ENCODE measurements at places on chromosomes 4 and X.

- no peak for DNase-seq
Measured at GRCh38 chr4:141771889-141772830, 135.8 kb downstream of the IL15 start.

DNA sequence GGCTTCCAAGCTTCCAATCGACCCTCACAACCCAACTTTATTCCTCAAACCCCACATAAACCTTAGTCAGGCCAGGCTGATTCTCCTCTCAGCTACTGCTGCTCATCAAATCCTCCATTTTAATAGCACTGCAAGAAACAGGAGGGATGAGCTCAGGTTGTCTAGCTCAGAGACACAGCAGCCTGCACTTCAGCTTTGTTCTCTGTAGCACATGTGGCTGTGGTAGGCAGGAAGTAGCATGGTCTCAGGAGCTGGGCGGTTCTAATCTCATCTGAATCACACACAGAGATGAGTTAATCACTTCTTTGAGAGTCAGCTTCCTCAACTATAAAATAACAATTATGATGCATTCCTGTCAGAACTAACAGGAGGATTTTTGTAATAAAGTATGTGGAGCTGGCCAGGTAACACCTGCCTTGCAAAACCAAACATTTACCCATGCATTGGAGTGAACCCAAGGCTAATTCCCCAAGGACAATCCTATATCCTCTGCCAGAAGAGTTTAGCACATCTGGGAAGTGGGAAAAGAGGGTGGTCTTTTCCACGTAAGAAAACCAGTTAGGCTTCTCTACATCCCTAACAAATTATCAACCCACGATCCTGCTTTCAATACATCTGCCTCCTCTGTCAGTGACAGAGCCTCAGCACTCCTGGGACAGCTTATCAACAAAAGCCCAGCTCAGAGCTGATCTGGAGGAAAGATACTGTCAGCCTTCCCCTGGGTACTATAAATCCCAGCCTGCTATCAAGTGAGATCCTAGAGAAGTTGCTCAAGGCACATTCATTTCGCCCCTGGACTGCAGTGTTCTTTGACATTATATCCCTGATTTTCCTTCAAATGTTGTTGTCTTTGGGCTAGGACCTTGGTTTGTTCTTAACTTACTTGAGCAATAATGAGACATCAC is 32.8 kb downstream of the ELOVL6 start:
- DNase-seq, result no peak

GRCh38 chr4:185566972-185567371 is 31.7 kb upstream of the PDLIM3 start:
- peak; percentile 79 for DNase-seq

DNA sequence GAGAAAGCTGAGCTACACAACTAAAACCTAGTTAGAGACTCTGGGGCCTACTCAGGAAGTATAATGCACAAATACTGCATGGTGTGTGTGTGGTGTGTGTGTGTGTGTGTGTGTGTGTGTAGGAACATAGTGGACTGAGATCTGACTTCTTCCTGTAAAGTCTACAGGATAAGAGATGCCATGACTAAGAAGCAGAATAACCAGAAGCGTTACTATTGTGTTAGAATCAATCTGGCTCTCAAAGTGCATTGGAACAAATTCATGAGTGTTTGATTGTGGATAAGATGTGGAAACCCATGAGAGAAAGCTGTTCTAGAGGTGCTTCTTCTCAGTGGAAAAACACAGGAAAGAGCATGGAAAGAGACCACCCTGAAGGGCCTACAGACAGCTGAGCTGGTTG is 302.1 kb downstream of the INPP4B start:
- DNase-seq, result no peak

DNA sequence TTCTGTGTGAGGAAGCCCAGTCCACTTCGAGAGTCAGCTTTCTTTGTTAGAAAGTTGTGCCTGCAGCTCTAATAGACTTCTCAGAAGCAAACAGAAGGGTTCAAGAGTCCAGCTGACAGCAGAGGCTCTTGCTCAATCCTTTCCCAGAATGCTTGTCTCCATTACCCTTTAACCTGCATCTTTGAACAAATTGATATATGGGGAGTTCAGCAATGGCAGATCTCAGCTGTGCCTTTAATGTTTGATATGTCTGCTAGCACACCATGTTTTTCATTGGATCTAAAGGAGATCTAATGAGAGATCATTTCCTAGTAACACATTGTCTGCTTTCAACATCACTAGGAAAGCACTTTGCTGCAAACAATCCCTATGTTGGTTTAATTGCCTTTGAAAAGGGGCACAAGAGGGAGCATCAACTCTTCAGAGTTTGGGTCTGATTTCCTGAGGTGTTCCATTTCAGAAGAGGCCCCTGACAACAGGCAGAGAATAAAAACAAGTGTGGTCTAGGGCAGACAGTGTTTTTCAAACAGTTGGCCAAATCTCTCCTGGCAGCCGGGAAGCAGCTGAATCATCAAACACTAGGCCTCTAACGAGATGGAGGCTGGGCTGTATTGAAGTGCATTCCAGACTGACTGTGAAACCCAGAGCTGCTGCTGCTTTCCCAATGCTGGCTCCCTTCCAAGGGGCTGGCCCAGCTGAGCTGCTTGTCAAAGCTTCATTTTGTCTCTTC is 55.5 kb downstream of the LUZP4 start:
- peak; percentile 94 for DNase-seq

DNA sequence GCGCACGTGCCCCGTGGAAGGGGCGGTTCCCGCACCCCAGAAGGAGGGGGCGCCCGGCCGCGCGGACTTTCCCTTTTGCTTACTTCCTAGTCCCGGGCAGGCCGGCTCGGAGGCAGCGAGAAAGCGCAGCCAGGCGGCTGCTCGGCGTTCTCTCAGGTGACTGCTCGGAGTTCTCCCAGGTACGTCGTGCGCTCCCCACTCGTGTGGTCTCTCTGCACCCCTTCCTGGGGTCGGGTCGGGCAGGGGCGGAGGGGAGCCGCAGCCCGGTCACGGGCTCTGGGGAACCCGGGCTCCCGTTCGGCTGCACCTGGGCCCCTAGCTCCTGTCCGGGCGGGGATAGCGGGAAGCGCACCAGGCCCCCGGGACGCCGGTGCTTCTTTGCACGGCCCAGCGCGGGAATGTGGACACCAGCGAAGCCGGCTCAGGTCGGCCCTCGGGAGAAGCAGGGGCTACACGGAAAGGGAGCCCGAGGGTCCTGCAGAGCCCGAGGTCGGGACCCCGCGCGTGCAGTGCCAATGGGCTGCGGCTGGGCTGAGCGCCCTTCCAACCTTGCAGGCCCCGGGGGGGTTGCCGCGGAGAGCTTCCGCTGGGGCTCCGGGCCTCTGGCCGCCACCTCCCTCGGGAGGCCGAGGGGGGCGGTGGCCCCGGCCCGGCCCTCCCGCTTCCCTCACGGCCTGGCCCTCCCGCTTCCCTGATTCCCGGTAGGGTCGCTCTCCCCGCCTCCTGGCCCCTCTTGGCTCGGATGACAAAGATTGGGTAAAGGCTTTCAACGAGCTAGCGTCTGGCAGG is at the start of gene TLR2:
Gene TLR2, plus strand, starts transcription at position 99 of the 789 bp plus-strand sequence. CDS start 18,628 bp downstream, outside the sequence.
- peak; percentile 81 for DNase-seq

DNA sequence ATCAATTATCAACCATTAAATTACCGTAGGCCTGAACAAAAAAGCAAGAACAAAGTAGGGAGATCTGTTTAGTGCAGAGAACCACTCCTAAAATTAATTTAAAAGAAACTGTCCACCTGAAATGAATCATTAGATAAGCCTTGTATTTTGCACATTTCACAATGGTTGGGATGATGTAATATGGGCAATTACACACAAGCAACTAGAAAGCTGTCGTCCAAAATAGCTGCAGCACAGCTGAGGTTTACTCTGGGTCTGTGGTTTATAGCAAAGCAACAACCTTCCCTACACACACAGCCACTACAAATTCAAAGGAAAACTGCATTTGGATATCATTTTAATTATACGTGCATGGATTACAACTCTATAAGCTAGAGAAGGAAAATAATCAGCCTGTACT is 28.5 kb downstream of the PCDH19 start:
- no peak for DNase-seq

DNA sequence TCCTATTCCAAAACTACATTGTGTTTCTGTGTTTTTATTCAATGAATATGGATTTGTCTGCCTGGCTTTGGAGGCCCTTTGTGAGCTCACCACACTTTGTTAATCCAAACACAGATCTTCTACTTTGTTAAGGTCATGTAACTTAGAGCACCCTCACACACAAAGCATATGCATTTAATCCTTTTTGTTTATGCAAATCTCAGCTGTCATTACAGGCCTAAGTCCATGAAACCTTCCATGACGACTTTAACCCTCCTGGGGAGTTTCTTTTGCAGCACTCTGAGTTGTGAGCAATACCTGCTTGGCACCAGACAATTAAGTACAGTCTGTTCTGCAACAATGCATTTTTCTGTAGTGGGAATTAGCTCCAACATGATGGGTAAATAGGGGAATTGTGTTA is 14.9 kb downstream of the CCSER1 start:
- DNase-seq, result no peak

Data from femur (tissue), 1 donor.